ENCODE measurements at places on chromosomes 12 and 14.

GRCh38 chr12:119082496-119082895 is 96.2 kb upstream of the HSPB8 start:
- DNase-seq: no peak

- no peak for DNase-seq
Measured at GRCh38 chr12:52336641-52337040, 15.4 kb upstream of the KRT83 start.

GRCh38 chr12:79732638-79733037 is 41.9 kb upstream of the PAWR start:
- DNase-seq: no peak

DNA sequence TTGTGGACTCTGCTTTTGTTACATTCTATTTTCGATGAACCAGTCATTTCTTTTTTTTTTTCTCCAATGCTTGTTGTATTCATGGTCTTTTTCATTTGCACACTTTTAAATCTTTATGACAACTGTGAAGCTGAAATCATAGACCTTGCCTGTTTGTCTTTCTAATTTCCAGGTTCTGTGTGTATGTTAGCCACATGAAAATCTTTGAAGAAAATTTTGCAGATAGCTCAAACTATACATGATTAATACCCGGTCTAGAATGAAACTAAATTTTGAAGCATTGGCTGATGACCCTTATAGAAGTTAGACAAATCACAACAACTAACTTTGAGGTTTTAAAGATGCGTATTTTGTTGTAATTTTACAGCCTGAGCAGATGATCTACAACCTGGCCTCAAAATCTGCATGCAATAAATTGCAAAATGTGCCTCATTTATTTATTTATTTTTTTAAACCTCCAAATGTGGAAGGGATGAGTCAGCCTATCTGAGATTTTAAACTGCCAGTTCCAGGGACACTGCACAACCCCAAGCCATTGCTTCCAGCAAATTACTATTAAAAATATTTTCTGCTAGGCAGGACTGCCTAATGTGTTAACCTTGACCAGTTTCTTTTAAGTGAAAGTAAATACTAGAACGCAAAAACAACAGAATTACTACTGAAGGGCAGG is 96.3 kb upstream of the NAV3 start:
- DNase-seq: no peak

All from NCI-H510A treated with DMSO at 0.1 percent for 48 hours (cell line).